AG08395 (cell line): ENCODE measurements at places on chromosomes 12 and 14.

- DNase-seq: no peak
Measured at GRCh38 chr14:95518045-95518751, 1.7 kb upstream of the SYNE3 start.

GRCh38 chr12:129635021-129635685, 268.7 kb downstream of the TMEM132D start:
- DNase-seq: no peak

DNA sequence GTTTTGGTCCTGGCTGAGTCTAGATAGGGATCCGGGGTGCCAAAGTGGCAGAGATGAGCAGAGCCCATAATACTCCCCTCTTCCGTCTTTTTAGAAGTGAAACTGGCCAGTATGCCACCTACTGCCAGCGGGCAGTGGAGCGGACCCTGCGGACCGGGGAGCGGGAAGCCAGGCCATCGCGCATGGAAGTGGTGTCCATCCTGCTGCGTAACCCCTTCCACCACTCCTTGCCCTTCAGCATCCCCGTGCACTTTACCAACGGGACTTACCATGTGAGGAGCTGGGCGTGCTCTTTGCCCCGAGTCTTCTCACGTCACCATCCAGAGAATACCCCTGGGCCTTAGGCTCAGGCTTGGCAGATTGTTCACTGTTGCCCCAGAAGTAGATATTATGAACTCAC, 21.0 kb downstream of the PIGH start:
- no peak for DNase-seq

GRCh38 chr12:63353559-63353958, 202.6 kb upstream of the AVPR1A start:
- no peak for DNase-seq

DNA sequence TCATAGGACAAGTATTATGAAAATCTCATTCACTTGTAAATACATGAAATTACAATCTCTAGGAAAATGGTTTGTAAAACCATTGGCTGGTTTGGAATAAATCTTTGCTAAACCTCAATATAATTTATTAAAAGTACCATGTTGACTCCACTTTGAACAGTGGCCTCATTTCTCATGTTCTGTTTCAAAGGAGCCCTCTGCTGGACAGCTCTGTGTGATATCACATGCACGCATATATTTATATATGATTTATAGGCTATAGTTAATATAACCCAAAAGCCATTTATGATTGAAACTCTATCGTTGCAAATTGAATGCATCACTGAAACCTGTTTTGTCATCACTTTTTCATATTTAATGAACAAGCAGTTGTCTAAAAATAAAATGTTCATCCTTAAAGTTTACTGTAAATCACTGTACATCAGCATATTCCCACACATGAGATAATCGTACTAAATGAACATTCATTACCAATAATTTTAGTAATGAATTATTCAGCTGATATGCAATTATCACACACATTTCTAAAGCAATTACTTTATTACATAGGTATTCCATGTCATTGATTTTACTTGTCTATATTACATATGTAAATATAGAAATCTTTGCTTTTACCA, 493.8 kb downstream of the NPAS3 start:
- peak; percentile 19 for DNase-seq

GRCh38 chr12:131333136-131333535, 377.8 kb upstream of the SFSWAP start:
- no peak for DNase-seq

GRCh38 chr14:103728721-103729120, 13.1 kb downstream of the ZFYVE21 start:
- DNase-seq: no peak

GRCh38 chr14:72495668-72496067, 398.2 kb downstream of the DPF3 start:
- no peak for DNase-seq

DNA sequence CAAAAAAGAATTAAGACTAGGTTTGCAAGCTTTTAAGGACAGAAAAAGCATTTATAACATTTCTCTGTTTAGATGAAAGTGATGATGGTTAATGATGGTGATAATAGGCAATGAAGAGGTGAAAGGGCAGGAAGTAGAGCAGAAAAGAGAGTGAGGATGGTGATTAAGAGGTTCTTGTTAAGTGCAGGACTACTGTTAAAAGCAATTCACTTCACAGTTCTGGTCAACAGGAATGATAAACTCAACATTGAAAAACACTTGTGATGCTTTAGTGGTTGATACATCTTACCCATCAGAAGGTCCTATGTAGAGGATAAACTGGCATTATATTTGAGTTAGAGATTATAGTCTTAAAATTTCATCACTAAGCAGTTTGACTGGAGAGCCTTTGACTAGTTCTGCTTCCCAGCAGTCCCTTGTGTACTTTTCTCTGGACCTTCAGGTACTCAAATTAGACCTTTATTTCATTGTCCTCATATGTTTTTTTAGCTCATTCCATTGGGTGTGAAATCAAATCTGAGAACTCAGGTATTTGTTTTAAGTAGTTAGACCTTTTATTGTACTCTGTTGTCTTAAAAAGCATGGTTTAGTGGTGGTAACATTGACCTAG, 10.9 kb downstream of the RAP1B start:
- DNase-seq: no peak

DNA sequence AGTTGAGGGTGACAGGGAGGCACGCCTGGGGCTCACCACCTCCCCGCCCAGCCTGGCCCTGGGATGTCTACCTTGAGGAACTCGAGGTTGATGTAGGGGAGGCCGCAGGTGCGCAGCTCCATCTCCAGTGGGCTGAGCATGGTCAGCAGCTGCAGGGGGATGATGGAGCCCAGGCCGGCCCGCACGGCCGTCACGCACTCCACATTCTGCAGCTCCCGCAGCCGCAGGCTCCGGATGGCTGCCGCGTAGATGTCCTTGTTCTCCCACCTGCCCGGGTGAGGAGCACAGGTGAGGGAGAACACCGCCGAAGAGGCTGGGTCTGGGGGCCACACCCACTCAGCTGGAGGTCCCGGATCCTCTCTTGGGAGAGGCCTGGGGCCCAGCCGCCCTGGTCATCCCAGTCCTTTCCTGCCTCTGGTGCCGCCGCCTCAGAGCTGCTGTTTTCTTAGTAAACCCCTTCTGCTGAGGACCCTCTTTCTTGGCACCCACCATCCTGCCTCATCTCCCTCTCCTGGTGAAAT, 38.2 kb downstream of the TRAFD1 start:
- no peak for DNase-seq

DNA sequence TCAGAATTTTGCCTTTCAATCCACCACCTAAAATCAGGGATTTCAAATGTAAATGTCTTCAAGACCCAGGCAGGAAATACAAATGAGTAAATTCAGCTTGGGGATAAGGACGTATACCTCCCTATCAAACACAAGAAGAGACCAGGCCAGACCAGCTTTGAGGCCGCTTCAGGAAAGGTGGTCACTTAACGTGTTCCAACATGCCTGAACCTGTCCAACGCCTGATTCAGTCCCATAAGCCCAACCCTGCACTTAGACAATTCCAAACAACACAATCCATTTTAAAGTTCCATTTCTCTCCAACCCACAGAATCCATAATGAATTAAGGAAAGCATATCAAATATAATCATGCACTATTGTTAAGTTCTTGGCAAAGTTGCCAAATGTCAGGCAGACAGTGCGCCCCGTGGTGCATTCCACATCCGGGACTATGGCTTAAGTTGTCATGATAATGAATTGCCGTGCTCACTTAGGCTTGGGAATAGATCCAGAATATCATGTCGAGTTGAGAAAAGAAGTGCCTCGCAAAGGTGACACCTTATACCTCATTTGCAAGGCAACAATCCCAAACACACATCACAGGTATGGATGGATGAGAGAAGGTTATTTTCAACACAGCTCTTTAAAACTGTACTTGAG, 35.5 kb downstream of the CCDC60 start:
- no peak for DNase-seq

- no peak for DNase-seq
Measured at GRCh38 chr12:5910790-5911548, 34.1 kb downstream of the ANO2 start.

DNA sequence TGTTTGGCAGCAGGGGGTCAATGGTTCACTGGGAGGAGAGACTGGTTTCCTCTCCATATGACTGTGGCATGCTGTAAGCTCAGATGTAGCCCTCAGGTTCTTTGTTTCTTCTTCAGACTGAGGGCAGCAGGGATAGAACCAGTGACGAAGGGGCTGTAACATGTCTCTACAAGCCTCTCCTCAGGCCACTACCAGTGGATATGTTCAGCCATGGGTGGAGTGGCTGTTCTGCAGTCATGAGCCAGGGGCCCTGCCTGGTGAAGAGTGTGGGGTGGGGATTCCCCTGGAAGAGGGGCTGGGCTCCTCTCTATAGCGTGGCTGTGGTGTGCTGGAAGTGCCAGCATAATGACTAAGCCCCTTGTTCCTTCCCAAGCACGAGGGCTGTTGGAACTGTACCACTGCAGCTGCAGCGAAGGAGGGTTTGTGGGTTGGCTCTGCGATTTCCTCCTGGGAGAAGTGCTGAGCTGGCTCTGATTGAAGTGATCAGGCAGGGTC, 55.8 kb downstream of the CMAS start:
- DNase-seq: peak; percentile 73

GRCh38 chr12:25320123-25321006, 69.6 kb upstream of the KRAS start:
- no peak for DNase-seq

GRCh38 chr12:52819731-52820510, 6.0 kb upstream of the KRT4 start:
- no peak for DNase-seq

DNA sequence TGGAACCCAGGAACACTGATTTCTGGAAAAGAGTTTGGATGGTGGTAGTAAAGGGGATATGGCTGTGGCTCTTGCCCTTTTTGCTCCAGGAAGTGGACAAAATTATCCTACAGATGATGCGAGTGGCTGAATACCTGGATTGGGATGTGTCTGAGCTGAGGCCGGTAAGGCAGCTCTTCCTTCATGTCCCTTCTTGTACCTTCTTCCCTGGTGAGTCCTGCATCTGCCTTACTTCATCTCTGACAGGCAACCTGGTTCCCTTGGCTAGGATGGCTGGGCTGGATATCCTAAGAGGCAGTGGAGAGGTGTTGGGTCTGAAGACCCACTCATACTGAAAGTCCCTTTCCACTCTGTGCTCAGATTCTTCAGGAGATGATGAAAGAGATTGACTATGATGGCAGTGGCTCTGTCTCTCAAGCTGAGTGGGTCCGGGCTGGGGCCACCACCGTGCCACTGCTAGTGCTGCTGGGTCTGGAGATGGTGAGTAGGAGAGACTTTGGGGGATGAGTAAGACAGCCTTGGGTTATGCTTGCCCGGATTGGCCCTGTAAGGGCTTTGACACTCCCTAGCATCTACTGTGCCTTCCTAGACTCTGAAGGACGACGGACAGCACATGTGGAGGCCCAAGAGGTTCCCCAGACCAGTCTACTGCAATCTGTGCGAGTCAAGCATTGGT, 8.0 kb downstream of the DGKA start:
- DNase-seq: no peak

DNA sequence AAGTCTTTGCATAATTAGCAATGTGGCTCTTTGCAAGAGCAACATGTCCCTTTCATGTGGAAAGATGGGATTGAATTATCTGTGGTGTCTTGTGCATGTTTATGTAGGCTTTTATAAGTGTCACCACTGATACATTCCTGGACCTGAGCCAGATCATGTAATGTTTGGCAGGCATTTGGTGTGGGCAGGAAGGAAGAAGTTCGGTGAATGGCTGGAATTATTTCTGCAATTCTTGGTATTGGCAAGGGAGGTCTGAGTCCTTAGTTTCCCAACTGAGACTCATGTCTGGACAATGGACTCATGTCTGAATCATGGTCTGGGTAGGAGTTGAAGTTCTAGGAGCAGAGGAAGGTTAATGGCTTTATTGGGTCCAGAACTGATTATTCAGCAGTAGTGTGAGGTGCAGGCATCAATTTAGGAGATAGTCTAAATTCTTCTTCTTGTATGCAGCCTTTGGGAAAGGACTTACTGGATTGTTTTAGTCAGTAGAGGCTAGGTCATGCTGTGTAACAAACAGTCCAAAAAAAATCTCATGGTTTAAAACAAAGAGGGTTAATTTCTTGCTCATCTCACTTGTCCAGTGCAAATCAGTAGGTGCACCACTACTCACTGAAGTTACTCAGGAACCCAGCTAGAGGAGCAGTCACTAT, 186.5 kb upstream of the LHX5 start:
- DNase-seq: no peak

- DNase-seq: no peak
Measured at GRCh38 chr12:93042684-93043083, 113.6 kb upstream of the EEA1 start.

- DNase-seq: no peak
Measured at GRCh38 chr12:91663310-91663709, 480.7 kb upstream of the DCN start.

DNA sequence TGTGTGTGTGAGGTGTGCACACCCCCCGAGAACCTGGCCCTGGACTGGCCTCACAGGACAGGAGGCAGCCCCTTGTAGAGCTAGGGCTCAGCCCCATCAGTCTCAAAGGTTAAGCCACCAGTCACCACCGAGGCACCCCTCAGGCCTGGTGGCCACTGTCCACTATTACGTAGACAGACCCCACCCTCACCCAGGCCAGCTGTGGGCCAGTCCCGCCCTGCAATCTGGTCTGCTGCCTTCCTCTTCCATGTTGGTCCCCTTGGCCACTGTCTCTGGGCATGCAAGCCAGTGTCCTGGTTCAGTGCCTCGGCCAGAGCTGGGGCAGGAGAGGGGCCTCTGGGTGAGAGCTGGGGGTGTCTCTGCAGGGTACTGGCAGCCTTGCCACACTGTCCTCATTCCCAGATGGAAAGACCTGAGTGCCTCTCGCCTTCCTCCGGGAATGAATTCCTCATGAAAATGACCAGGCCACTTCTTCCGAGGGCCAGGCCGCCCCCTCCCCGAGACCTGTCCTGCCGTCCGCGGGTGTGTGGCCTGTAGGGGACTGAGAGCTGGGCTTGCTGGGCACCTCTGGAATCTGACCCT, 897 bp upstream of the TEX22 start:
- no peak for DNase-seq
